ENCODE measurements at places on chromosomes 11 and 22.

GRCh38 chr22:24550902-24551435 is 4.0 kb downstream of the GUCD1 start:
- DNase-seq: no peak

DNA sequence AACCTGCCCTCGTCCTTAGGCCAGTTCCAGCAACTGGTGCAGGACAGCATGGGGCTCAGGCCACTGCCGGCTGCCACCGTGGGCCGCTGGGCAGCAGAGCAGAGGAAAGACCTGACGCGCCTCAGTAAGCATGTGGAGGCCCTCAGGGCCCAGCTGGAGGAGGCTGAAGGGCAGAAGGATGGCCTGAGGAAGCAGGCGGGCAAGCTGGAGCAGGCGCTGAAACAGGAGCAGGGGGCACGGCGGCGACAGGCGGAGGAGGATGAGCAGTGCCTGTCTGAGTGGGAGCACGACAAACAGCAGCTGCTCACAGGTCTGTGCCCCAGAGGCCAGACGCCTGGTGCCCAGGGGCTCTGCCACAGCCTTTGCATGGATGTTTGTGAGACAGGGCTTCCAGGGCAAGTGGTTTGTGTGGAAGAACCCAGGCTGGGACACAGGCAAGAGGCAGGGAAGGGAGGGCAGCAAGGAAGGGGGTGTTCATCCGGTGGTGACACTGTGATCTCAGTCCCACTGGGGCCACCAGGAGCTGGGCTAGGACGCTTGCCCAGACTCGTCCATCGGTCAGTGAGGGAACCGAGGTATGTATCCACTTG is 13.9 kb downstream of the CCDC157 start:
- DNase-seq: no peak

- no peak for DNase-seq
Observed at GRCh38 chr11:60939855-60940254, 12.1 kb downstream of the SLC15A3 start.

DNA sequence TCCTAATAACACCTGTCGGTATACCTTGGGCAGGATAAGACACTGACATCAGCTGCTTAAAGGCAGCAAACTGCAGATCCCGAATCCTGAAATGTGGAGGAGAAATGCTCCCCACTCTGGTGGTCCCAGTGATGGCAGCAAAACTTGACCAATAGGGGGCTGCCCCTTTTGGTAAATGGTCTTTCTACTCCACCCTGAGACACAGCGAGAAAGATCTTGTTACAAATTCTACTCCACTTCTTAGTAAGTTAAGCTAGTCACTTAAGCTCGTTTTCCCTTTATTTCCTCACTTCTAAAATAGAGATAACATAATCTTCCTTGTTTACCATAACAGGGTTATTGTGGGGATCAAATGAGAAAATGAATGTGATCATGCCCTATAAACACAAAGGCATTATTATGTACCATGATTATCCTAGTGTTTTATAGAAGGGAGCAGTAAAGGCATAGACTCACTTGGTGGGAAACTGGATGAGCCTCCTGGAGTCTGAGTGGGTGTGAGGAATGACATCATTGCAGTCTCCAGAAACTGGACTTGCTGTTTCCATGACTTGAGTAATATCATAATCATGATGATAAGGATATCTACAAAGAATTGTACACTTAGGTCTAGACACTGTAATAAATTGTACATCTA is 50.9 kb downstream of the ENDOD1 start:
- no peak for DNase-seq

- DNase-seq: no peak
Observed at GRCh38 chr22:48097723-48098122, 1335.3 kb downstream of the TBC1D22A start.
